ENCODE measurements at places on chromosomes 3 and 15.

- no peak for DNase-seq
These were observed 455.7 kb downstream of the FOXP1 start for GRCh38 chr3:71127844-71128243.

GRCh38 chr3:177371888-177372287, 174.6 kb upstream of the TBL1XR1 start:
- DNase-seq = no peak

DNA sequence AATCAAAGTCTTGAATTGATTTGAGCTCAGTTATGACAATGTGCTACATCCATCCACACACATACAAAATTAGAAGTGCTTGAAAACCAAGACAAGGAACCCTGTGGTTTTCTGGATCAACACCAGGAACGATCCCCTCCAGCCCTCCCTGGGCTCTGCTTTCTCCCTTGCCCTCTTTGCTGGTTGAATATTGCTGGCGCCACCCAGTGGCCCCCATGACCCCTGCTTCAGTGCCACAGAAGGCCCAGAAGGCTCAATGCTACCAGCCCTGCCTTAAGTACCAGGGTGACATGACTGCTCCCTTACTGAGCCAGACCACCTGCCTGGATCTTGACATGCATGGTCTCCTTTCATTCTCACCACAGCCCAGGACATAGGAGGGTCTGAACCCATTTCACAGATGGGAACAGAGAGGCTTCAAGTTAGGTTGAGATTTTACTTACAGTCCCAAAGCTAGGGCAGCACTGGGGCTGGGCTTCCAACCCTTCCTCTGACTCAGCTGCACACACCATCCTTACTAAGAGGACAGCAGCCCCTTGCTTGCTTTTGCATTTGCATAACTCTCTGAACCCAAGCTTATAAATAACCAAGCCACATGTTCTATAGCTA, 15.0 kb downstream of the IL12A start:
- no peak for DNase-seq

GRCh38 chr15:99511866-99512661, 53.7 kb upstream of the MEF2A start:
- no peak for DNase-seq

DNA sequence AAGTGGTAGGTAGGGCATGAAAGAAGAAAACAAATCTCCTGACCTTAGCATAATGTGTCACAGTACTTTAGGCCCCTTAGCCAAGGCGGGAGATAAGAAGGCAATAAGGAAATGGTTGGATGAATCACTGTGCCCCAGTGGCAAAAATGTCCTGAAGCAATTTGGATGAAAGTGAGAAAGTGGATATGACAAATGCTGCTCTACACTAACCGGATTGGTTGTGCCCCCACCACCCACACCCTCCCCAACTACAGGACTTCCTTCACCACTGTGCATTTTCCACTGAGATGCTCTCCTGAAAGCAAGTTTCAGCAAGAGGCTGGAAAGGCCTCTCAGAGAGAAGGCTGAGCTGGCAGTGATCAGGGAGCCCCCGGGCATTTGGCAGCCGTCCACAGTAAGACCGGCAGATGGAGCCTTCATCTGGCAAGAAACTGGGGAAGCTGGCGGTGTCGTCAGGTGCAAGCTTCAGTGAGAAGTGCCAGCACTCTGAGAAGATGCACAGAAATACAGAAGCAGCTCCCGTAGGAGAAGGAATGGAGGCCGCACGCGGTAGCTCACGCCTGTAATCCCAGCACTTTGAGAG, 63.8 kb downstream of the ATP1B3 start:
- DNase-seq = peak; percentile 54

DNA sequence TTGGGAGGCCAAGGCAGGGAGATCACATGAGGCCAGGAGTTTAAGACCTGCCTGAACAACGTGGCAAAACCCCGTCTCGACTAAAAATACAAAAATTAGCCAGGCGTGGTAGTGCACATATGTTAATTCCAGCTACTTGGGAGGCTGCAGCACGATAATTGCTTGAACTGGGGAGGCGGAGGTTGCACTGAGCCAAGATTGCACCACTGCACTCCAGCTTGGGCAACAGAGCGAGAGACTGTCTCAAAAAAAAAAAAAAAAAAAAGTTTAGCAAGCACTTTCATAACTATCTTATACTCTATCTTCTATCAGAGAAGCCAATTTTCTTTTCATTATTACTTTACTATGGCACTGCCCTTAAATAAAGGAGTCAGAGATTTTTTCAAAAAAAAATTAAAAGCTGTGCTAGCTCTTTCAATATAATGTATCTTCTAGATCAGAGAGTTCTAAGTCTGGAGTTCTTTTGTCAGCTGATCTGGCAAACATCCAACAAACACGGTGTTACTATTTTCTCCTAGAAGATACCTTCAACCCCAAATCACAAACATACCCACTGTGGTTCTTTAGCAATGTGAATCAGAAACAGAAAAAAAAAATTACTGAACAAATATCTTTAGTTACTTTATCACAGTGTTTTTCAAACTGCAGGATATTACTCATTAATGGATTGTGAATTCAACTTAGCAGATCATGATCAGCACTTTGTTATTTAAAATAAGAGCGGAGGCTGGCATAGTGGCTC, 3.0 kb downstream of the ZNF770 start:
- no peak for DNase-seq

DNA sequence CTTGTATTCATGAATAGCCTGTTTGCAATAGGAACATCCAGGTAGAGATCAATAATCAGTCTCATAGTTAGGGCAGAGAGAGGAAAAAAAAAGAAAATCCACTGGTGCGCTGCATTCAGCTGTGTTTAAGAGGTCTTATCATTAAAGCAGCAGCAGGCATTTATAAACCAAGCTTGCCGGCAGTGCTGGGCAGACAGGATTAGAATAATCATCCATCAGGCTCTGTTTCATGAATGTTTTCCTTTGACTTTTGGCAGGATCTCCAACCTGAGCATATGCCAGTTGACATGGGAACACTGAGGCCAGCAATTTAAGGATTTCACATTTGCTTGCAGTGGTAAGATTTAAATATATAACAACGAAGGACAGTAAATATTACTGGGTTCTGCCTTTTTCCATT, 305.2 kb upstream of the SEMA6D start:
- DNase-seq = no peak

DNA sequence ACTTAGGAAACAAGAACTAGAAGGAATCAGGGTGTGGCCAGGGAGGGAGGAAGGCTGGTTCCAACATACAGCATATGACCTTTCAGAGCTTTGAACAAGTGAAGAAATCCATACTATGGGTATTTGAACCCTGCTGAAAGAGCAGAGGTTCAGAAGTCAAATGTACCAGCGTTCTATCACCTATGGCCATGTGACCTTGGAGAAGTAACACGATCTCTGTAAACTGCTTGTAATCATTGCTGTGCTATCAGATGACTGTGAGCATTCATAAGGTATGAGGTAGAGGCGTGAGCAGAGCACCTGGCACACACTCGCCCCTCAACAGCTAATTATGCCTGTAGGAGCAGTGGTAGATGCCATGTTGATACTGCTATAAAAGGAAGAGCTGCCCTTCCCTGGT, 55.2 kb downstream of the KLHL6 start:
- DNase-seq = no peak

DNA sequence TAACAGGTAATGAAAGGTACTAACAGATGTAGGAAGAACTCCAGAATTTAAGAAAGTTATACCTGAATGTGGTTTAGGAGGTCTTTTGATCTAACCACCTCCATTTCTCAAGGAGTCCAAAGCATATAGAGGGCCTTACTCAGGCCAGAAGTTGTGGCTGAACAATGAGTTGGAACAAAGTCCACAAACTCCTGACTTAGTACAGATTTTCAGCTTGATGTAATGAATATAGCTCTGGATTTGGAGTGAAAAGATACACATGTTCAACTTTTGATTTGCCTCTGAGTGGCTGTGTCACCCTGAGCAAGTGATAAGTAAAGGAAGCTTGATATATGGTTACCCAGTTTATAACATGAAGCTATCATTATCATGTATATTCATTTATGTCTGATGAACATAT, 390.1 kb downstream of the LPP start:
- DNase-seq = no peak

GRCh38 chr3:17235310-17235709, 350.6 kb downstream of the PLCL2 start:
- DNase-seq = no peak

- DNase-seq = no peak
These were observed 587.3 kb upstream of the ROBO1 start for GRCh38 chr3:80355144-80355543.

- DNase-seq = no peak
These were observed 41.2 kb downstream of the TRAT1 start for GRCh38 chr3:108863799-108864135.

- DNase-seq = no peak
These were observed 20.9 kb downstream of the AMOTL2 start for GRCh38 chr3:134353171-134353825.

DNA sequence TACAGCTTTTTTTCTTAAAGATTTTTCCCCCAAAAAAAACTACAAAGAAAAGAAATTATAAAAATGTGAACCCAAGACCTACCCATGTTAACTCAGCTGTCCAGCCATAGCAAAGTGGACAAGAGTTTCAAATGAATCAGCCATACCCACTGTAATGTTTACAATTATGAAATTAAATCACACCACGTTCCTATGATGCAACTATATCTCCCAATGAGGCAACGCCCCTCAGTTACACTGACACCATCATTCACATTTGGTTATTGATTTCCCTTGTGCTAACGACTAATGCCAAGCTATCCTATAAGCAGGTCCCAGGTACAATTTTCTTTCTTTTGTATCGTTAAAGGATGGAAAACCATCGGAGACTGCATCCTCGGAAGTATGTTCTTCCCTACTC, 115.1 kb upstream of the ICE2 start:
- DNase-seq = no peak

DNA sequence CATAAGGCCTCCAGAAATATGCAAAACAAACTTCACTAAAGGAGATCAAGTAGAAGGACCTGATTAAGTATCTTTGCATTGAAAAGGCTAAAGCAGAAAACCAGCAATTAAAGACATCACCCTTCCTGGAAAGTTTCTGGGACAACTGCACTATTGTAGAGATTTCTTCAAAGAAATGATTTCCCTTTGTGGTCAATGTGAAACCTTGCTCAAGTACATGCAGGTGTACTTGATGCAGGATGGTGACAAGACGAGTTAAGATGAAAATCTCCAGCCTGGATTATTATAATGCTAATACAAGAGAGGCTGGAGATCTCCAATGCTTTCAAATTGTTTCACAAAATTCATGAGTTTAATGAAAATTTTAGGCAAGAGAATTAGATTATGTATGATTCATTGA, 208.4 kb downstream of the TIGIT start:
- no peak for DNase-seq

DNA sequence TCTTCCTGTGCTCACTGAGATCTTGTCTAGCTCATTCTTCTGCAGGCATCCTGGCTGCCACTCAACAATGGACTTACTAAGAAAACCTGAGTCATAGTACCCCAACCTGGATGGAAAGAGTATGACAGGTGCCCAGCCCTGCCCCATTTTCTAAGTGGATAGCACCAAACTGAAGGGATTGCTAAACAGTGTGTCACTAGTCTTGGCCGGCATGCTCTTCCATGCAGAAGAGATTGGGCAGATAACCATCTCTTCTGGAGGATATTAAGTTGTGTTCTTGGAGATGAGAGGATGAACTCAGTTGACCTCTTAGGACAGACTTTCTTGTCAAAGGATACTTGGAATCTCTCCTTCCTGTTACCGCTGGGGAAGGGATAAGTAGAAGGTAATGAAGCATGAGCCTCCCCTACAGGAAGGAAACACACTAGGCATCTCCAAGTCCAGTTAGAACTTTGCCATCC, 797.5 kb downstream of the AGBL1 start:
- no peak for DNase-seq

DNA sequence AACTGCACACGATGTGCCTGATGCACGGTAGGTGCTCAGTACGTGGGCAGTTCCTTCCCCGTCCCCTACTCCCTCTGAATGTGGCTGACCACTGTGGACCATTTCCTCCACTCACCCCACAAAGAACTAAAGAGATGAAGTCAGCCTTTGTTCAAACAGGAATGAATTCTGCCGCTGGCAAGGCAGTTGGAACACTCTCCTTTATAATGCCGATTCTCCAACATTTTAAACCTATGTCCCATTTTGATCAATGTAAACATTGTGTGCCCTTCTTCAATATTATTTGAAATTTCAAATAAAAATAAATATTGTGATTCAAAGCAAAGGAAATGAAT, 57.5 kb upstream of the MEF2A start:
- DNase-seq = no peak

GRCh38 chr3:42961633-42962032, 17.5 kb upstream of the GASK1A start:
- peak; percentile 14 for DNase-seq

GRCh38 chr3:37712918-37713817, 148.5 kb upstream of the CTDSPL start:
- no peak for DNase-seq

DNA sequence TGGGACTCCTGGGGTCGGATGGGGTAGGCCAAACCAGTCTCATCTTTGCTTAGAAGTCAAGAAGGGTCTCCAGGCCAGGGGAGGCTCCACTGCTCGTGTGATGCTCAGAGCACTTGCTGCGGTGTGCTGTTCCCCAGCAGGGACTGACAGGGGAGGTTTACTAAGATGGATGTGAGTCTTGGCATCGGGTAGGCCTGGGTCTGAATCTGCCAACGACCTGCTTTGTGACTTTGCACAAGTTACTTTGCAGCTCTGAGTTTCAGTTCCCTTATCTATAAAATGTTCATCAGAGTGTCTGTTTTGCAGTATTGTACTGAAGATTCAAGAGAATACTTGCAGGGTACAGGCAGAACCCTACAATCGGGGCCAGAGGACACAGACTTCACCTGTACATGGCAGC, 17.3 kb upstream of the CDCP1 start:
- no peak for DNase-seq

GRCh38 chr3:184551103-184551502, 10.5 kb upstream of the EPHB3 start:
- DNase-seq = no peak

DNA sequence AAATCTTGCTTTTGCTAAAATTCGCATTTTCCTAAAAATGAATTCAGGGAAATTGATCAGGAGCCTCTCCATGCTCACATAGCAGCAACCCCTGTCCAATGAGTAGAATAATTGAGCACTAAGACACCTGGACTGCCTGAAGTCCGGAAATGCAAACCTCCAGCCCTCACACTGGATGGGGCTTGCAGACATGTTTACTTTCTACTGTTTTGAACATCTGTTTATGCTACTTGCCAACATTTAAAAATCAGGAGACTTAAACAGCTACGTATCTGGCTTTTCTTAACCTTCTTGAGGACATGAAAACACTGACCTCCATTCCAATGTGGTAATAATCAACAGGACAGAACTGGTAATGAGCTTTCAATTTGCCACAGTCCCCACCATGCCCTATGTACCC, 184.4 kb downstream of the SHOX2 start:
- no peak for DNase-seq

- DNase-seq = no peak
These were observed 138.5 kb downstream of the TIGIT start for GRCh38 chr3:114432310-114432709.

Measured in AG09309 (cell line).